ENCODE measurements at places on chromosomes 6 and 20.

DNA sequence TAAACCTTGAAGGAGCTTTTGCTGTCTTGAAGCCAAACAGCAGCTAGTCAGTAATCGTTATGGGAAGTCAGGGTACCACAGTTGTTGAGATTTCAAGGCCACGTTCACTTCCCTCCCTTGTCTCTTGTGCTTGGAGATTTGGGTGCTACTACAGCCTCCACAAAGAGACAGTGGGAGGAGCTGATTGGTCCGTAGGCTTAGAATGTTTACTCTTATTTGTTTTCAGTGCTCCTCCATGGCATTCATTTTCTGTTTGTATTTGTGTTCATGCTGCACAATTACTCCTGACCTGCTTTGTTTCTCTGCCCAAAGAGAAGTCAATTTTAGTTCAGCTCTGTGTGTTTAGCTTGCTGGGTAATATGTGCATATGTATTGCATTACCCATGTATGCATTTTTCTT is 147.7 kb downstream of the PRL start:
- no peak for DNase-seq

DNA sequence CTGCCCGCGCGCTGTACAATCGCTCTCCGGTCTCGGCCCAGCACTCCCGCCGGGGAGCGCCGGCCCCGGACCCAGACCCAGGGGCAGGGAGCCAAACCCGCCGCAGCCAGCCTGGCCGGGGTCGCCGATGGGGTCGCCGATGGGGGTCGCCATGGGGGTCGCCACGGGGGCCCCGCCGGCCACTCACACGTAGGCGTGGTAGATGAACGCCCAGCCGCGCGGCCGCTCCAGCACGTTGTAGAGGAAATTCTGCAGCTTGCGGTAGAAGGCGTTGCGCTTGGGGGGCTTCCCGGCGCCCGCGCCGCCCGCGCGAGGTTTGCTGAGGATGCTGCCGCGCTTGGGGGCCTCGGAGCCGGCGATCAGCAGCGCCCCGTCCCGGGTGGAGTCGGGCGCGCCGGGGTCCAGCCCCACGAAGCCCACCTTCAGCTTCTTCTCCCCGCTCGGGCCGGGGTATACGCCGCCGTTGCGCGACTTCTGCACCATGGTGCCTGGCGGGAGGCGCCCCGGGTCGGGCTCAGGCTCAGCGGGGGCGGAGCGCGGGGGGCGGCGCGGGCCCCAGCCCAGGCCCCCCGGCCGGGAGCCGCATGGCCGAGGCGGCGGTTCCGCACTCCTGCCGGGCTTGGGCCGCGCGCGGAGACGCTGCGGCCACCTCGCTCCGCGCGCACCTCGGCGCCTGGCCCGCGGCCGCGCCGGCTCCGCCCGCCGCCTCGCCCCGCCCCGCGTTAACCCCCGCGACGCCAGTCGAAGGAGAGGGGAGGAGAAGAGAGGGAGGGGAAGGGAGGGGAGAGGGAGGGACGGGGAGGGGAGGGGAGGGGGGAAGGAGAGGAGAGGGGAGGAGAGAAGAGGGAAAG is at the start of gene KCNQ2:
Gene KCNQ2 (minus strand): TSS at position 675 of the 851 bp plus-strand sequence. CDS start 192 bp downstream, at position 483.
- no peak for DNase-seq

DNA sequence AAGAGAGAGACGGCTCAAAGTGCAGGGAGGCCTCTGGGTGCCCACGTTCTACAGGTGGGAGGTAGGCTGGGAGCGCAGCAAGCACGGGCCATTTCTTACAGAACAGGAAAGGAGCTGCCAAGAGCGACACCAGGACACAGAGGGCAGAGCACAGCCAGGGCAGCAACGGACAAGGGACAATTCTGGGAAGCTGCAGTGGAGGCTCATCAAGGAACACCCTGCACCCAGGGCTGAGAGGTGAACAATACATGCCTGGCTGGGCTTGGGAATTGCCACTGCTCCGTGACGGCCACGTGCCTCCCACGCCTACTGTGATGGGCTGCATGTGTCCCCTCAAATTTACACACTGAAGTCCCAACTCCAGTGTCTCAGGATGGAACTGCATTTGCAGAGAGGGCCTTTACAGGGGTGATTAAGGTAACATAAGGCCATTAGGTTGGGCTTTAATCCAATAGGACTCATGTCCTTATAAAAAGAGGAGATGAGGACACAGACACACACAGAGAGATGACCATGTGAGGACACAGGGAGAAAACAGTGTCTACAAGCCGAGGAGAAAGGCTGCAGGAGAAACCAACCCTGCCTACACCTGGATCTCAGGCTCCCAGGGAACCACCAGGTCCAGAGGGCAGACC is 13.6 kb downstream of the SERPINB6 start:
- no peak for DNase-seq

GRCh38 chr6:134870677-134871498 is 79.0 kb downstream of the ALDH8A1 start:
- no peak for DNase-seq

- no peak for DNase-seq
Observed at GRCh38 chr6:42137194-42137753, 5.1 kb downstream of the C6orf132 start.

DNA sequence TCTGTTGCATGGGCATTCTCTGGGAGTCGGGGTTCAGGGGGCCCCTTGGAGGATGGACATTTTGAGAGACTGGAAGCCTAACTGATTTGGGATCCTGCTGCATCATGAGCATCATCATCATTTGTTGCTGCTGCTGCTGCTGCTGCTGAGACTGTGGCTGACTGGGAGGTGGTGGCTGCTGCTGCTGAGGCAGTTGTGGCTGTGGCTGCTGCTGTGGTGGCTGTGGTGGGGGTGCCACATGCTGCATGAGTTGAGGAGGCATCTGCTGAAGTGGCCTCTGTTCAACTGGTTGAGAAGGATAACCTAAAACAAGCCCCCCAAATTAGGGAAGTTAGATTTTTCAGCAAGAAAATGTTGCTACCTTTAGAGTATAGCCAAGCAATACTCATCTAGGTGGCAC is 38.9 kb downstream of the TP53INP2 start:
- DNase-seq = no peak

DNA sequence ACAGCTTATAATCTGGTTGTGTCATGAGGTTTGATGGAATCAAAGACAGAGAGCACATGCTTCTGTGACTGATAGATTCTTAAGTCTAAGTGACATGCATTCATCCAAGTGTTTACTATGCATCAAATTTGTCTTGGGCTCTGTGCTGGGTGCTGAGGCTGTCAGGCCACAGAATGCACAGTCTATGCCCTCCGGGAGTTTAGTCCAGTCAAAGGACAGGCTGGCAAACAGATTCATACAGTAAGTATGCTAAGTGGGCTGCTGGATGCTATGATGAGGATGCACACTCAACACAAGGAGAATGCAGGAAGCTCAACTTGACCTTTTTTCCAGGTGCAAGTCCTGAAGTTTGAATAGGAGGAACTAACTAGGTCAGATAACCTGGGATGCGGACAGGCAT is 146.7 kb downstream of the UST start:
- no peak for DNase-seq

- DNase-seq = no peak
Observed at GRCh38 chr6:67567842-67568241, 1067.2 kb upstream of the ADGRB3 start.

DNA sequence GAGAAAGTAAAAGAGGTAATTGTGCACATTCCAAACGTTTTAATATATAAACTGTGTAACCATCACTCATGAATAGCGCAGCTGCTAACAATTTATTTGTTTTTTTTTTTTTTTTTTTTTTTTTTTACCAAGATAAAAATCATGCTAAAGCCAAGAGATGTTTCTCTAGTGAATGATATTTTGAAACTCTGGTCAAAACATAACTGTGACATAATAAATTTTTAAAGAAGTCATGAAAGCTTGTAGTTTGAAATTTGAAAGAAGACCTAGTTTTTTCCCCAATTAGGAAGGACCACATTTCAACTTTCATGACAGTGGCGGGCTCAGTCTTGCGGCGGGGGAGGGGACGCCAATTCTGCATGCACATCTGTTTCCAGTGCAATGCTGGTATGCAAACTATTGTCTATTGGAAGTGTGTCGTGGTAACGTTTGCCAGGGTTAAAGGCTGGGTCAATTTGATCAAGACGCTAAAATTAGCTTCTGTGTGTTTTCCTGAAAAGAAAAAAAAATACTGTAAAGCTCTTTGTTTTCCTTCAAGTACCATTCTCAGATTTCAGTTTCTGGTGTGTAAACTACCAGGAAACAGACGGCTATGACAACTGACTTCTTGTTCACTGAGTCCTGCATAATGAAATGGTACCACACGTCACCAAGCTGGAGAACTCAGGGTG is 211.9 kb downstream of the FOXC1 start:
- DNase-seq = no peak
